ENCODE measurements at places on chromosomes 13 and 19.

- no peak for DNase-seq
Observed at GRCh38 chr19:7356899-7357627, 8.3 kb downstream of the ARHGEF18 start.

GRCh38 chr13:50467156-50468110, 376.1 kb downstream of the DLEU7 start:
- no peak for DNase-seq

DNA sequence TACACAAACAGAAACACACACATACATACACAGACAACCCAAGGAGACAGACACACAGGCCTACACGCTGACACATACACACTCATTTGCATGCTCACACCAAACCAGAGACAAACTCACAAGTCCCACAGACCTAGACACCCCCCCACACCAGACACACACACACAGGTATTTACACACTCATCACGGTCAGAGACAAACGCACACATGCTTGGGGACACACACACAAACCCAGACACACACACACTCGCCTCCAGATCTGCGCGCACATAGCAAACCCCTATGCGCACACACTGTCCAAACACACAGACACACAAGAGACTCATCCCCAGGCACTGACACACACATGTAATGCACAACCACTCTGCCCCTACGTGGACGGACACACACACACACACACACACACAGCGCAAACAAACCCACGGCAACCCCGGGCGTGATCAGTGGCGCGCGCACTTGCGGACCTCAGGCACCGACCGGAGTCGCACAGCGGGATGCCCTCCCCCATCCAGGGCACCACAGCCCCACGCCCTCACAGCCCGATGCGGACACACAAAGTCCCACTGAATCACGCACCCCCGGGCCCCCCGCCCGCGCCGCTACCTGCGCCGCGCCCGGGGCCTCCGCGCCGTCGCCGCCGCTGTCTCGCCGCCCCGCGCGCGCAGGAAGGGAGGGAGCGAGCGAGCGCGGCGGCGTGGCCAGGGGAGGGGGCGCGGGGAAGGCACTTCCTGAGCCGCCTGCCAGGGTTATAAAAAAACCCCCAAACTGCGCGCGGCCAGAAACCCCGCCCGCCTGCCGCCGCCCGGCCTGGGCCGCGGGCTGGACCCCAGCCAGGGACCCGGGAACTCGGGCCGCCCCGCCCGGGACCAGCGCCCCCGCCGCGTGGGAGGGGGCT, at the start of gene ADAMTS10:
TSS of gene ADAMTS10 (minus strand) at position 675 of the 895 bp plus-strand sequence. CDS start 5,005 bp downstream, outside the sequence.
- DNase-seq: peak; percentile 78

DNA sequence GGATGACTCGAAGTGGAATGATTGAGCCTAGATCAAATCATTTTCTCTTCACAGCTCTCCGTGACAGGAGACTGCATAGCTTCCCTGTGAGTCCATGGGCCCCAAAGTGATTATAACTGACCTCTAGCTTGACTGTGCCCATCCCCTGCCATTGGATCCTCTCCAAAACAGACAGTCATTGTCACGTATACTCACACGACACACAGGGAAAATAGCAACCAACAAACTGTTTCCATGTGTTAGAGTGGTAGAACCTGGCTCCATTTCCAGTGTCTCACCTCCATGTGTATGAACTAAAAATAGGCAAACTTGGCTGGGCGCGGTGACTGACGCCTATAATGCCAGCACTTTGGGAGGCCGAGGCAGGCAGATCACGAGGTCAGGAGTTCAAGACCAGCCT, 48.8 kb upstream of the NPAS1 start:
- no peak for DNase-seq

DNA sequence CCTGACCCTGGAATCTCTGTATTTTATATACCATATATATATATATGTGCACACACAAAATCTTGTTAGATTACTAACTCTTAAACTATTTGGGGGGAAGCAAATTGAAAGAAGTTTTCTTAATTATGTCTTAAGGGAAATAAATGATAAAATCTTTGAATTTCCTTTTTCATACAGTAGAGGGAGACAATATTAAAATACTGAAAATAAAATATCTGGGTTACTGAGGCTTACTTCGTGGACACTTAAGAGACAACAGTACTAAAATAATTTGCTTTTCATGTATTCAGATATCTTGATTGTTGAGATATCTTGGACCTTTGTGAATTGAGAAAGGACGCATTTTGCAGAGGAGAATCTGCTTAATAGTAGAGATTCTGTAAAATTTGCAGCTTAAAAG, 17.0 kb downstream of the SUGT1 start:
- no peak for DNase-seq

DNA sequence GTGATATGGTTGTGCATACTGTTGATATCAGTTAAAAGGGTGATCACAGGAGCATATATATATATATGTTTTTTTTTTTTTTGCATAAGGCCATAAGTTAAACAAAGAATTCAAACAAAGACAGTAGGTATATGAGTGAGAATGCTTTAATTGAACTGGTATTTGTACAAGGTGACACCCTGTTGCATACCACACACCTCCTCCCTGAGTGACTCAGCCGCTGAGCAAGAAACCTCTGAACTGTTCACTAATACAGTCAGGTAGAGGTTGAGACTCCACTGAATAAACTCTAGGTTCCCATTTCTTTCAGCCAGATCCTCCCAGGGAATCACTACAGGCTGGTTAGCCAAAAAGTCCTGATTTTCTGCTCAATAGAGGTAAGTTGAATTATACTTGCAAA, at the start of gene SCEL:
TSS of gene SCEL (plus strand) at position 259 of the 400 bp plus-strand sequence. CDS start 20,170 bp downstream, outside the sequence.
- DNase-seq: no peak

GRCh38 chr19:48618278-48618915, 581 bp downstream of the RPL18 start:
- DNase-seq: no peak

GRCh38 chr19:14758816-14759215, 19.5 kb downstream of the ADGRE2 start:
- DNase-seq: peak; percentile 71

- no peak for DNase-seq
Observed at GRCh38 chr13:41580345-41580744, 123.0 kb downstream of the RGCC start.

DNA sequence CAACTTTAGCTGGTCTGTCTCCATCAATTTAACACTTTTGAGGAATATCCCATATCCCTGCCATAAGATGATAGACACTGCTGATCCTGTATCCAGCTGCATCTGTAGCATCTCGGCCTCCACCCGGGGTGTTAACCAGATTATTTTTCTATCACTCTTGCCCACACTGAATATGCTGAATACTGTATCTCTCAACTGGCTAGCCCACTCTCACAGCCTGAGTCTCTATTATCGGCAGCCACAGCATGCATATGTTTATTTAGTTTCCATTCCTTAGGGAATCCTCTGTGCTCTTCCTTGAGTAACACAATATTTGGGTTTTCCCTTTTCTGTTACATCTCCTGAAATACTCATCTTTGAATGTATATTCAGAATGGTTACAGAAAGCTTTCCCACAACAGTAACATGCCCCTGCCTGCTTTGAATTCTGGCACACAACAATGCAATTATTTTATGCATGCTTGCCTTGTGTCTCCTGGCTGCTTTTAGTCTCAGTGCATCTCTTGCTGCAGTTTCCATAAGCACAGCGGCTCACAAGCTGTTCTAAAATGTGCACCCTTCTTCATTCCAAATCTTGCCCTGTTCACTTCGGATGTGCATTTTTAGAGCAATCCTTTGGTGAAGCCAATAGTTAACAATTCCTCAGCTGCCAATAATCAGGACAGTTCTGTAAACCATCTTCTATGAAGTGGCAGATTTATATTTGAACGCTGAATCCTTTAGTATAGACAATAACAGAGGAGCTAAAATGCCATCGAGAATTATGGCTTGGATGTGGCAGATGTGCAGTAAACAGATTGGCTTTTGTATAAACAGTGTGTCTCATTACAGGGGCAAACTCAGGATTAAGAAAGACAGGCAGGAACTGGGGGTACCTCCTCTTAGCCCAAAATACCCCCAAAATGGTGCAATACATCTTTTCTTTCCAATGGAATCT, 261.9 kb upstream of the SOX21 start:
- no peak for DNase-seq

DNA sequence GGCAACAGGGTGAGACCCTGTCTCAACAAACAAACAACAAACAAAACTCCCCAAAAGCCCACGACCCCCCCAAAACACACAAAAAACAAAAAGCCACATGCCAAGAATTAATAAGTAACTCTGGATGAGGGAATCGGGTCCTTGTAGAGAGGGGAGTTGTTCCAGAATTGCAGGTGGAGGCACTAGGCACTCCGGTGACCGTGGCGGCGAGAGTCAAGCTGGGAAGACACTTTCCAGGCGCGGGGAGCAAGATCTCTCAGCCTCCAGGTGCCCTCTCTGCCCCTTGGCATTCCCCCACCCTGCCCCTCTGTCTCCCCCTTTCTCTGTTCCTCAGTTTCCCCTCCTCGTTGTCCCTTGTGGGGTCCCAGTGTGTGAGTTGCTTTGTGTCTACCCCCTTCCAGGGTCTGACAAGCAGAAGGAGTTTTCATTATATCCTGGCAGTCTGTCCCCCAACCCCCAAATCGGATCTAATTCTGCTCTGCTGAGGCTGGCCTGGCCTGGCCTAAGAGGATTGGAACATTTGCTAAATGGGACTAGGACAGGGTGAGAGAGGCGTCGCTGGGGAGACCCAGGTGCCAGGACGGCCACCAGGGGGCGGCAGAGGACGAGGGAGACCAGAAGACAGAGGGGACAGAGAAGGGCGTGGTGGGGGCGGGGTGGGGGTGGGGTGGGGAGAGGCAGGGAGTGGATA, 8.3 kb upstream of the CRX start:
- DNase-seq: peak; percentile 99

DNA sequence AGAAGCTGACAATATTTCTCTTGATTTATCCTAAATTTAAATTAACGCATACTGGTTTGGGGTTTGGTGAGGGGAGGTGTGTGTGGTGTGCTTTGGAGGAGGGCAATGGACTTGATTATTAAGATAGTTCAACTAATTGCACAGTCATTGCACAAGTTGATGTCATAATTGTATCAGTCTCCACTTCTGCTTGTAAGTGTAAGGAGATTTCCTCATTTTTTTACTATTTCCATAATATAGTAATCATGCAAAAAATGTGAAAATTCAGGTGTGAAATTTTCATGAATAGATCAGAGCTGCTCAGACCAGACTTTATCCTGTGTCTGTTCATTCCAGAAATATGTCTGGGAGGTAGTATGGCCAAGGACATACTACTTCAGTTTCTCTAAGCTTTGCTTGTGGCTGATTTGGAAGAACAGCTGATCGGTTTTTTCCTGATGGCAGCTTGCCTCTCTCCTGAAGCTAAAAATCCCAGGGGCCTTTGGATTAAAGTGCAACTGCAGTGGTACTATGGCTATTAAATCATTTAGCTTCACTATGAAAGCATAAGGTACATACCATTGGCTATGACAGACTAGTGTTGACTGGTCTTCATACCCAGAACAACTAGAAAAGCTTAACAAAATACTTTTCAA, 201.8 kb upstream of the MIR17HG start:
- DNase-seq: no peak

DNA sequence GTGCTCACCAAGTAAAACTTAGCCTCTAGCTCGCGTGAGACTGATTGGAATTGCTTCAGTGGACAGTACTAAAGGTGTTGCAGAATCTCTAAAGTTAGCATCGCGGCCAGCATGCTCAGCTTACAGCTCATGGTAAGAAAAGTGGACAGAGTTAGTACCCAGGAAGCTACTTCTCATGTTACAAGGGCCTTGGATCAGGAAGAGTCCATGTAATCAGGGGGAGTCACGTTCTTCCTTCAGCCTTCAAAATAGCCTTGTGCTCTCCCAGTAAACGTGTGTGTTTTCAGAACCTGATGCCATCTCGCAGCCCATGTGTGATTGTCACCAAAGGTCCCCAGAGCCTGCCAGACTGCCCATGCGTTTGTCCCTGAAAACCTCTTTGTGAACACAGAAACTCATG, 195.8 kb upstream of the RNF113B start:
- no peak for DNase-seq

DNA sequence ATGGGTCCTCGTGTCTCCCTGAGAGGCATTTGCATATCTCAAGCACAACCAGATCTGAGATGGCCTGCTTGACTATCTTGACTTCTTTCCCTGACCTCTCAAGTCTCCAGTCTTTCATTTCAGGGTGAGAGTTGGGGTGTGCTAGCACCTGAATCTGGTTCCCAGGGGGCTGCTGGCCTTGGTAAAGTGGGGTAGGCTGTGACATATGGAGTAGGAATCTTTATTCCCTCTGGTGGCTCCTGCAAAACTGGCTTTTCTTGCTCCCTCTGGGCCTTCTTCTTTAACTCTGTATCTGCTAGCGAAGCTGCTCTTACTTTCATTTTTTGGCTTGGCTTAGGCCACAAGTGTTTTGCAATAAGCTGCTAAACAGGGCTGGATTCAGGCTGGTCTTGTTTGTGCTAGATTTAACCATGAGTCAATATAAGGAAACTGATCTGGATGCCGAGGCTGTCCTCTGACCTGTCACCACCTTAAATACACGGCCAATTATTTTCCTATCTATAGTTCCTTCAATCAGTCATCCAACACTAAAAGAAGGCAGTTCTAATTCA, 42.3 kb downstream of the ZNF493 start:
- DNase-seq: no peak

GRCh38 chr13:51714663-51715168, 89.2 kb downstream of the DHRS12 start:
- DNase-seq: no peak

DNA sequence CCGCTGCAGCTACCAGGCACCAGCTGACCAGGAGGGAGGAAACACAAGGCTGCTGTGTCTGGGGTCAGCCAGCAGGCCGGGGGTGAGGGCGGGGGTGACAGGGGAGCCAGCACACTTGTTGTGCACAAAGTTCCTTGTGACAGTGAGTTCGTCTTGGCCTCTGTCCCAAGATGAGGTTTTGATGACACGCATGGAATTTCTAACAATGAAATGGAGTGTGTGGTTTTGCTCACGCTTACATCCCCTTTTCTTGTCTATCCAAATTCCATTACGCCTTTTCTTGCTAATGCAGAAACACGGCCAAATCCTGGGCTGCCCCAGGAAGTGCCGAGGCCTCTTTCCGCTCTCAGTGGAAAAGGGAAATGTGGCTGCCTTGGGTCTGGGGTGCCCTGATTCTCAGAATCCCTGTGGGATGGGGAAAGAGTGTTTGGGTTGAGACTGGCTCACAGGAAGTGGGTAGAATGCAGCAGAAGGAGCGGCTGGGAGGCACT, 73.8 kb downstream of the GADD45B start:
- no peak for DNase-seq

- DNase-seq: peak; percentile 90
Observed at GRCh38 chr19:28466107-28467045, 746.6 kb downstream of the UQCRFS1 start.

Measured in endodermal cell (in vitro differentiated cells).